ENCODE measurements at places on chromosomes 12 and 14. TPM values are rescaled to one million over a fixed set of nuclear protein-coding genes. Genes with fewer than 3 reads are reported as not detected.

Gene APOF
- not detected for total RNA-seq

Gene RERG
- total RNA-seq = 0.47 TPM

Gene RCOR1
- 28.1 TPM for total RNA-seq

Gene TBX3
- total RNA-seq = 19.1 TPM

Gene PNMA1
- 61.2 TPM for total RNA-seq

Gene SYT1
- 6.3 TPM for total RNA-seq

Gene PLEKHH1
- 4.3 TPM for total RNA-seq

Gene SPIC
- not detected for total RNA-seq

Gene TAS2R19
- total RNA-seq = not detected

Gene CEBPE
- total RNA-seq = not detected

Gene NKX2-1
- total RNA-seq = 0.06 TPM

Gene BBS10
- 4.6 TPM for total RNA-seq

Gene FBRSL1
- total RNA-seq = 82.4 TPM

Gene WNT1
- total RNA-seq = not detected

Gene FAM222A
- 5.9 TPM for total RNA-seq

Gene CPSF2
- 44.8 TPM for total RNA-seq

Gene NTN4
- total RNA-seq = 54.5 TPM

Gene DUSP16
- 11.4 TPM for total RNA-seq

Gene MANSC1
- 4.8 TPM for total RNA-seq

Gene CCDC38
- 0.06 TPM for total RNA-seq

Gene DNAJC22
- total RNA-seq = 19.2 TPM

Gene NFYB
- 30.5 TPM for total RNA-seq

Gene STAT2
- 12.1 TPM for total RNA-seq

Gene HOXC5
- 0.50 TPM for total RNA-seq

Gene TMEM179
- total RNA-seq = 0.38 TPM

Gene RPS26
- 733 TPM for total RNA-seq

Gene OTUB2
- 4.8 TPM for total RNA-seq

Gene IQSEC3
- total RNA-seq = not detected

Gene SERPINA12
- not detected for total RNA-seq

Gene OTX2
- total RNA-seq = not detected

Gene RGS6
- not detected for total RNA-seq

Gene ADCY6
- 12.0 TPM for total RNA-seq

Gene CRY1
- 23.5 TPM for total RNA-seq

Gene GALNT9
- total RNA-seq = 7.1 TPM

Gene CPNE6
- total RNA-seq = not detected

Gene VRTN
- not detected for total RNA-seq

Gene TRPV4
- 0.10 TPM for total RNA-seq
